NCI-H526 treated with DMSO at 0.1 percent for 48 hours (cell line): ENCODE measurements at places on chromosomes 5 and 9.

GRCh38 chr5:55857247-55857640 lies 6.1 kb downstream of the IL31RA start:
- no peak for DNase-seq

- no peak for DNase-seq
These were observed 21.8 kb upstream of the JAKMIP2 start for GRCh38 chr5:147804334-147804733.

GRCh38 chr5:72895758-72896157 lies 60.1 kb upstream of the FCHO2 start:
- DNase-seq: no peak

DNA sequence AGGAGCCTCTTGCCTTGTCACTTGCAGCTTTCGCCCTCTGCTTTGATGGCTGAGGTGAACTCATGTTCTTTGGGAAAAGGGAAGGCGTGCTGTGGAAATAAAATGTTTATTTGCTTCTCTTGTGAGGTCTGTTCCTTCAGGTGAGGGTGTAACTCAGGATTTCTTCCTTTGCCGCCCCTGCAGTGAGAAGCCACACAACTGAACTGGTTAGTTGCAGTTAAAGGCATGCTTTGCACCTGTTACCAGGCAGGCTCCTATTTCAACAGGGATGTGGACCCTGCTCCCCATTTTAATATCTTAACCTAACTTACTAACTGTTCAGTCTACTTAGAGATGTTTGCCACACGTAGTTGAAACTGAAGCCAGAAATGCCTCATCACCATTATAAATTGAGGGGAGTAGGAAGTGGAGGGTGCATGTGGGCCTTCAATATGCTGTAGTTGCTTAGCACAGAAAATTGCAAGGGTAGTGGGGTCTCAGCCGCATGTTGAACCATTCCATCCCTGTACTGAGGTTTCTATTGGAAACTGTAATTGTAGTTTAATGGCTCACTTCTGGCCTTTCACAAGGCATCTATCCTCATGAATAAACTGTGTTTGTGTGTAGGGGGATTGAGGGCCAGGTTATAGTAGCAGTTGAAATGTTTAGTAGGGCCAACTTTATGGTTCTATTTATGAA lies 7.9 kb downstream of the RACK1 start:
- no peak for DNase-seq

DNA sequence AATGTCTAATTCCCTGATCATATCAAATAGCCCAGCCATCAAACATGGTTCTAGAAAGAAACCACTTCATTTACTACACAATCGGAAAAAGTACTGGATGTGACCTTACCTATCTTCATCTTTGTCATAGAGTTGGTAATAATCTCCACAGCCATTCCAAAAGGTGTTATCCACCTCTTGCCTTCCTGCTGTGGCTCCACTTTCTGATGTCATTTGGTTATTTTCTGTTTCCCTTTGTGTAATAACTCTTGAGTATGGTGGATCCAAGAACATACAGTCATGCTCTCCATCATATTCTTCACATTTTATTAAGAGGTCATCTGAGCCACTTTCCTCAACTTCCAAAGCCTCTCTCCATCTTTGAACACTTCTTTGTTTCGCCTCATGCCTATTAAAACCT lies 31.7 kb downstream of the PJA2 start:
- no peak for DNase-seq

GRCh38 chr9:137749511-137749910 lies 128.1 kb upstream of the CACNA1B start:
- no peak for DNase-seq

- DNase-seq: no peak
These were observed 109.1 kb downstream of the SUSD1 start for GRCh38 chr9:112065806-112066606.

GRCh38 chr9:100013573-100013972 lies 85.2 kb downstream of the ERP44 start:
- DNase-seq: no peak

DNA sequence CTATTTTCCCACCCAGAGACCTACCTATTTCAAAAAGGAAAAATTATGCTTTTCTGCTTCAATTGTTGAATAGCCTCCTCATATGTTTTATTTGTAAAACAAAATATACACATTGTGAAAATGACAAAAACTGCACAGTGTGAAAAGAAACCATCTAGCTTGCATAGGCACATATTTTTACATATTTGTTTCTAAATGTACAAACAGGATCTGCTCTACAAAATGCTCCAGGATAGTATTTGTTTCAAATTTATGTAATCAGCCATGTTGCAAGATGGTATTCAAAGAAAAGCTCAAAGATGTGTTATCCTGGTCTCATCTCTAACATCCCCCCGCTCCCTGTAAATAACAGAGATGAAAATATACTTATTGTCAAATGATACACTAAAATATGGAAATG lies 366.1 kb upstream of the MPDZ start:
- DNase-seq: no peak

- DNase-seq: no peak
These were observed 160.4 kb upstream of the PHYKPL start for GRCh38 chr5:178392931-178393394.

DNA sequence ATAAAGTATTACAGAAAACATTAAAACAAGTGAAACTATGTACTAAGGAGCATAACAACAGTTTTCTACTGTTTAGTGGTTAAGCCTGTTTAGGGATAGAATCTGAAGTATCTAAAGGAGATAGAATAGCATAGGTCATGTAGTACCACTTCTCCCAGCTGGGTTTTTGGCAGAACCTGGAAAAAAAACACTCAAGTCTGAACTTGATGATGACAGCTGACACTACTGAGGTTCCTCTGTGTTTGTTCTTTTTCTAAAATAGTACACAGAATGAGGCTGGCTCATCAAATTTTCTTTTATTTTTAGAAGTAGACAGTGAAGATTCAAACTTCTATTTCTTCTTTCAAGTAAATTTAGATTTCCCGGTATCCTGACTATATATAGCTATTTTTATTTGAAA lies 203.8 kb upstream of the ACO1 start:
- DNase-seq: no peak
